ENCODE measurements at places on chromosomes 5 and 9.

GRCh38 chr5:113606298-113607134 is 93.0 kb downstream of the YTHDC2 start:
- peak; percentile 53 for DNase-seq

DNA sequence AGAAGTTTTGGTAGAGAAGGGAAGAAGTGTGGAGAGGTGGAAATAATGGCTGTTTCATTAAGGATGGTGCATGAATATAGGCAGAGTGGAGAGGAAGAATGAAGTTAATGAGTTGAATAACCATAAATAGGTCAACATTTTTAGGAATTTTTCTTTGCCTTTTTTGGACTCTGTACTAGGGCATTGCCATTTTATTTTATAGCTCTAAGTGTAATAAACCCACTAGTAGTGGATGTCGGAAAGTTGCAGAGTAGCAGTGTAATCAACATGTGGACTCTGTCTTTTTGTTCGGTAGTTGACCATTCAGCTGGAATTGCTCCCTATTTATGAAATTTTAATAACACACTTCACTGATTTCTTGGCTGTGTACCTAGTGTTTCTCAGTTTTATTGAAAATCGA is 199.1 kb downstream of the WDR70 start:
- no peak for DNase-seq

GRCh38 chr5:53480416-53481158 is at the start of gene FST:
TSS of gene FST (plus strand) at chr5:53480629. CDS start at chr5:53480792, 163 bp downstream.
- peak; percentile 44 for DNase-seq

DNA sequence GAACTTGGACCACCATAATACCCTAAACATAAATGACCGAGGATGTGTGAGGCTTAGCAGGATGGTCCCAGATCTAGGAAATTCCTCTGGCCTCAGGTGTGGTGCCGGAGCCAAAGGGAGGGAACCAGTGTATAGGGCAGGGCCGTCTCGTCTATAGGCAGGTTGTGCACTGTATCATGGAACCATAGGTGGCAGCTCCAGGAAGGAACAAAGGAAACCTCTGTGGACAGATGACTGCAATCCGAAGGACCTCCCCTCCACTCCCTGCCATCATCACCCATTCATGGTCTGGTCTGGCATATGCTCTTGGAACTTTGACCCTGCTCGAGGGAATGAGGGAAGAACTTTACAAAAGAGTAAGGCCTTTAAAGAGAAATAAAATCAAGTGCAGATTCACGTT is 2.9 kb upstream of the MACIR start:
- DNase-seq, result no peak

DNA sequence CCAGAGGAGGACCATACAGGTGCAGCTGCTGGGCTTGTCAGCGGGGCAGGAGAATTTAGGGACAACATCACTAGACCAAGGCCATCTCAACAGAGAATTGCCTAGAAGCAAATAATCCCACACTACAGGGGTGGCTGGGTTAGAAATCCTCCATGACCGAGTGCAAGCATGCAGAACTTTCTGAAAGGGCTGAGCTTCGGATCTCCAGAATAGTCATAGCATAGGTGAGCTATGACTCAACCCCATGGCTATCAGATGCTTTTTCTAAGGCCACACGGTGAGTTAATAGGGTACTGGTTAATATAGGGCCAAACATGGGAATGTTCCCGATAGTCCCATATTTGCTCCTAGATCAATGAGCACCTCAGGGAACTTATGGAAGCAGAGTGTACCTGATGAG is 4.2 kb downstream of the KCNIP1 start:
- DNase-seq, result no peak

DNA sequence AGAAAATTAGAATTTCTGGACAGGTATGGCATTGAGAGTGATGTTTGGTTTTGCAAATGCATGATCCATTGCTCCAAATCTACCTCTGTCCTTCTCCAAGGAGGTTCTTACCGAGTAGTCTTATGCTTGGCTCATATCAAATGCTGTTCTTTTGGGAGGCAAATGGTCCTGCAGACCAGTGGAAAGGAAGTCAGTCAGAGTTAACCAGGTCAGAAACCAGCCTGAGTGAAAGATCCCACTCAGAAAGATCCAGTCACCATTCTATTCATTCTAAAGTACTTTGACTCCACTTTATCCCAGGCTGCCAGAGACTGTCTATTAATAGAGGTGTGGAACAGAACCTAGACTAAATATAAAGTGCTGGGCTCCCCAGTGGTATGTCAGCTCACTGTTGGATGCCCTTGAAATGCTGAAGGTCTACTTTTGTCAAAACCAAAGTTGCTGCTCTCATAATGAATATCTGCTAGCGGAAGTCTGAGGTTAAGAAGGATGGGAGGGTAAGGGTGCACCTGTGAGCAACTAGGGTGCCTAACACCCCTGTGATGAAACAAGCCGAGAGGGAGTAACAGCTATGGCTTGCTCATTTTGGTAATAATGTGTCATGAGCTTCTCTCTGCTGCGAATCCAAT is 302.2 kb downstream of the ZNF608 start:
- no peak for DNase-seq

DNA sequence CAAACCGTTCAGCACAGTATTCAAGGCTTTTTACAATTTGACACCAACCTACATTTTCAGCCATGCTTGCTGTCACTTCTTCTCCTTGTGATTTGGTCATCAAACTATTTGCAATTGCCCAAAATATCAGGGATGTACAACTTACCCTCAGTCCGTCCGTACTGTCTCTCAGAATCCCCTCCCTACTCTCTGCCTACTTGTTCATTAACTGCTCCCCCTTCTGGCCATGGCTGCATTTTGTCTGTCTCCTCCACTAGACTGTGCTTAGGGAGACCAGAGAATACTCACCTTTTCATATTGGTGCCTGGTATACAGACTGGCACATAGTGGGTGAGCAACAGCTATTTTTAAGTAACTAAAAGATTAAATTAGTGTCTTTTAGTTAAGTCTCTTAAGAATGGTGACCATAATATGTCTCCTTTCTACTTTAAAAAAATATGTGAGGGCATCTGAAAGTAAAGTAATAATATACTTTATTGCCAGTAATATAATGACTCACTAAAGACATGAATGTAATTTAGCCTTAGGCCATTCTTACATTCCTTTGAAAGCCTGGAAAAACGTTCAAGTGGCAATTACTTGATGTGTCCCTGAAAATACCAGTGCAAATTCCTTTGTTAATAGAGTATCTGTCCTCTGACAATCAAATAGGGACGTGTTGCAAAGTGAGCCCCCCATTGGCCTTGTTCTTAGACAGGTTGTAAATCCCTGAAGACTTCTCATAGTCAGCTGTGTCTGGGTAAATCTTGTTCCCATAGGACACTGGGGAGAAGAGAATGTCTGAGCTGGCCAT is 27.8 kb downstream of the PRLR start:
- peak; percentile 23 for DNase-seq

DNA sequence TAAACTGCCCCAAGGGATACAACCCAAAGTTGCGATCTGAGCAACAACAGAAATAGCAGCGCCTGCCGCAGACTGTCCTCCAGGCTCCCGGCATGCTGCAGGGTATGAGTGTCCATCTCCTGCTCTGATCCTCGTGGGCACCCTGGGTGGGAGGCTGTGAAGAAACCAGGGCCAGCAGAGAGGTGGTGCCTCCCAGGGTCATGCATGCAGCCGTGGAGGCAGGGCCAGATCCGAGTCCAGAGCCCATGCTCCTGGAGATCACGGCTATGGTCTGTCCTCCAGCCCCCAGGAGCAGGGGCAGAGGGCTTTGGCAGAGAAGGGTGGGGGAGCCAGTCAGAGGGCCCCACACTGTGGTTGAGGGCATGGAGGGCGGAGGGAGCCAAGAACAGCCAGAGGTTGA is 29.0 kb downstream of the HRH2 start:
- no peak for DNase-seq

GRCh38 chr9:33082128-33082527 is 5.7 kb upstream of the SMU1 start:
- no peak for DNase-seq

GRCh38 chr9:131997779-131998178 is 81.9 kb downstream of the MED27 start:
- DNase-seq, result no peak

- DNase-seq, result no peak
These were observed 24.3 kb downstream of the FBXO38 start for GRCh38 chr5:148408092-148408491.

DNA sequence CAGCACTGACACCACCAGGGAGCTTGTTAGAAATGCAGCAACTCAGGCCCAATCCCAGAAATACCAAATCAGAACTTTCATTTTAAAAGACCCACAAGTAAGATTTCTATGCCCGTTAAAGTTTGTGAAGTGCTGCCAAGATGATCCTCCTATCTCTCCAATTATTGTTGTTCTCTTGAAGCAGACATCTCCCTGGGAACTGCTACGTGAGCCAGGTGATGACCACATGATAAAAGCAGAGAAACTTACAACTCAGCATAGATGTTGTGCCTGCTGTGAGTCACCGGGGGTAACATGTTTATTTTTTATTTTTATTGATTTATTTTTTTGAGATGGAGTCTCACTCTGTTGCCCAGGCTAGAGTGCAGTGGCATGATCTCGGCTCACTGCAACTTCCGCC is 34.4 kb downstream of the GCNT4 start:
- DNase-seq, result no peak

- DNase-seq, result no peak
These were observed 16.9 kb upstream of the SLC22A4 start for GRCh38 chr5:132277256-132277655.

DNA sequence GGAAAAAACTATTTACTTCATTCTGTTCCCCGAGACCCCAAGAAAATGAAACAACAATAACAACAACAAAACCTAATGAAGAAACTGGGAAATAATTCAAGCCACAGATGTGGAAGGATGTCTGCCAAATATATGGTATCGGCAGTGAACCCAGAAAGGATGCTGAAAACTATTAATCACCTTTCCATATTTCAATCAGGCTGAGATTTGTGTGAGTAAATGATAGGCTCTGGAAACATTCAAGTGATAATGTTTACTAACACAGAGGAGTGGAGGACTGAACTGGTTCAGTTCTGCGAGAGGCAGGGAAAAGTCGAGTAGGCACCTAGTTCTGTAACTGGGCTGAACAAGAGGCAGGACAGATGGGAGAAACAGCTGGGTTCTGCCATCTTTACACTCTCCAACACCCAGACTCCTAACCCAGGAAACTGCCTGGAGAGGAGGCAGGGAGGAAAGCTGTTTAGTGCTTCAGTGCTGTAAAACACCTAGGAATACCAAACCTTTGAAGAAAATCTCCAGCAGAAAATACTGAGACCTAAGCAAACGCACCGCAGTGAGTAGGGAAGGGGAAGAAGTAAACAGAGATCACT is 96.8 kb upstream of the GNA14 start:
- DNase-seq, result no peak

DNA sequence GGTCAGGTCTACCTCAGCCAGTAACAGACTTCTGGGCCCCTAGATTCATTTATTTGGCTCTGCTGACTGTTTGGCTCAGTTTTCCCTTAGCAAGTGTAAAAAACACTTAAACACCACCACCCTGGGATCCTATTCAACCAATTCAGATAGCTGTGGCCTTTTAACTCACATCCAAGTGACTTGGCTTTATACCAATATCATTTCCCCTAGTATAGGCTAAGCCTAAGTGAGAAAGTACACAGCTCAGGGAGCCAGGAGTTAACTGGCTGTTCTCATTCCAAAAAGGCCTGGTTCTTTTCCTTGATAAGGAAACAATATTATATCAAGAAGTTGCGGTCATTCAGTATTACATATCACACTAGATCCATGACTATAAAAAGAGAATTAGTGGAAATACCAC is 163.5 kb downstream of the ARL15 start:
- no peak for DNase-seq

GRCh38 chr9:120926397-120926928 is at the start of gene TRAF1:
TSS of gene TRAF1 (minus strand) at chr9:120926796. CDS start at chr9:120926075, 721 bp downstream.
- no peak for DNase-seq

GRCh38 chr5:133360693-133361472 is 251.5 kb downstream of the FSTL4 start:
- DNase-seq, result no peak

DNA sequence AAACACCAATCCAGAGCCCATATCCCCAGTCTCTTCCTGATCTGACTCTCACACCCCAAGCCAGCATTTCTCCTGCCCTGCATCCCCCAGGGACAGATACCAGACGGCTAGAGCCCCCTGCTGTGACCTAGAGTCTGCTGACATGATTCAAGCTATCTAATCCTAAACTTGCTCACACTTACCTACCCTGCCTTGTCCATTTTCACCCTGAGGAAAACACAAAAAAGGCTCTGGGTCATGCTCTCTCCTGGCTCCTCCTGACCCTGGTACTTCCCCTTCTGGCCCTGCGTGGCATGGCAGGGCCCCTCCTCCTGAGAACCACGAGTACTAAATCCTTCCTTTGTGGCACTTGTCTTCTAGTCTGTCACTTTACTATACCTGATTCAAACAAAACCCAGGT is 2.8 kb upstream of the ARRDC1 start:
- DNase-seq, result no peak

All from erythroblast (primary cell).